ENCODE measurements at places on chromosomes 1 and 21.

- peak; percentile 93 for DNase-seq
Measured at GRCh38 chr1:222589462-222590302, at the start of gene TAF1A. TSS of gene TAF1A (minus strand) at chr1:222589933.

- DNase-seq, result no peak
Measured at GRCh38 chr21:18334066-18334465, 69.5 kb downstream of the TMPRSS15 start.

GRCh38 chr1:205220421-205220820 is 7.3 kb upstream of the TMCC2 start:
- no peak for DNase-seq

- no peak for DNase-seq
Measured at GRCh38 chr1:205967554-205968335, 24.5 kb upstream of the SLC26A9 start.

- DNase-seq, result no peak
Measured at GRCh38 chr1:99623554-99623953, 22.4 kb upstream of the PALMD start.

DNA sequence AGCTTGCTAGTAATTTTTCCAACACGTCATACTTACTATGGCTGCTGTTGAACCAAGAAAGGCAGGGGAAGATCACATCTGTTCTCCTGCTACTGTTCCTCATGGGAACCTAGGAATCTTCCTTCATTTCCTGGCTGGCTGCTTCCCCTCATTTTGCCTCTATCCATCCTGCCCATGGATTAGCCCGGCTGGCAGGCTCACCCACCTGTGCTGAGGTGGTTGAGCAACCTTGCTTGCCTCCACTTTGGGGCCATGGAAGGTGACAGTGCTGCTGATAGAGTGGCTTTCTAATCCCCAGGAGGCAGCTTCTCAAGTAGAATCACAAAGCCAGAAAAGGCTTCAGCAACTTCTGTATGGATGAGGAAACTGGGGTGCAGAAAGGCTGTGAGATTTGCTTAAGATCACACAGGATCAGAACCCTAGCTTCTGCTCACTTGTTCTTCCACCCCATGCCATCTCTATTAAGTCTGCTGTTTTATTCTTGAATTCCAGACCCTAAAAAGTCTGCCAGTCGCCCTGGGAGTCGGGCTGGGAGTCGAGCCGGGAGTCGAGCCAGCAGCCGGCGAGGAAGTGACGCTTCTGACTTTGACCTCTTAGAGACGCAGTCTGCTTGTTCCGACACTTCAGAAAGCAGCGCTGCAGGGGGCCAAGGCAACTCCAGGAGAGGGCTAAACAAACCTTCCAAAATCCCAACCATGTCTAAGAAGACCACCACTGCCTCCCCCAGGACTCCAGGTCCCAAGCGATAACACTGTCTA is 6.2 kb upstream of the BMP8A start:
- DNase-seq, result no peak

- no peak for DNase-seq
Measured at GRCh38 chr1:6006882-6007281, 14.7 kb upstream of the NPHP4 start.

- no peak for DNase-seq
Measured at GRCh38 chr21:26461500-26461899, 111.6 kb downstream of the CYYR1 start.

- no peak for DNase-seq
Measured at GRCh38 chr1:47659146-47659545, 221.3 kb downstream of the FOXD2 start.

- peak; percentile 50 for DNase-seq
Measured at GRCh38 chr1:5847013-5847659, 145.1 kb downstream of the NPHP4 start.

GRCh38 chr1:155715777-155716176 is 26.9 kb downstream of the DAP3 start:
- no peak for DNase-seq

DNA sequence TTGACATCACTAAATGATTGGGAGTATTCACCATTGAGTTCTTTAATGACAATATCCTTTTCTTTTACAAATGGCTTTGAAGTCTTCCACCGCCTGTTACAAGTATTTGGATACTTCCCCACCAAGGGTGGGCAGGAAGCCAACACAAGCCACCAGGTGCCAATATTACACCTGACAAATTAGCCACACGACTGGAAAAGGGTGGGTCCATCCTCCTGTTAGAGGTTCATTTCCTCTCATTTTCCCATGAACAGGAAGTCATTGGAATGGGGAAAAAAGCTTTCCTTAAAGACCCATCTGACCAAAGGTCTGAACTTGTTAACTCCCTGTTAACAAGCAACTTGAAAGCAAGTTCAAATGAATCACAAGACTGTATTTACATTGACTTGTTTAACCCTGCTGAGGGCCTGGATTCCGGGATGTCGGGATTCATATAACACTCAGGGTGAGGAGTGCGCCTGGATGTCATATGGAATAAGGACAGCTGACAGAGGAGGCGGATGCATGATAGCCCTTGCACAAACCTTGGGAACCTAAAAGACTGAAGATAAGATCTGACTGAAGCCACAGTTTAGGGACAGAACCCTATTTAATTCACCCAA is 40.5 kb upstream of the PROX1 start:
- no peak for DNase-seq

DNA sequence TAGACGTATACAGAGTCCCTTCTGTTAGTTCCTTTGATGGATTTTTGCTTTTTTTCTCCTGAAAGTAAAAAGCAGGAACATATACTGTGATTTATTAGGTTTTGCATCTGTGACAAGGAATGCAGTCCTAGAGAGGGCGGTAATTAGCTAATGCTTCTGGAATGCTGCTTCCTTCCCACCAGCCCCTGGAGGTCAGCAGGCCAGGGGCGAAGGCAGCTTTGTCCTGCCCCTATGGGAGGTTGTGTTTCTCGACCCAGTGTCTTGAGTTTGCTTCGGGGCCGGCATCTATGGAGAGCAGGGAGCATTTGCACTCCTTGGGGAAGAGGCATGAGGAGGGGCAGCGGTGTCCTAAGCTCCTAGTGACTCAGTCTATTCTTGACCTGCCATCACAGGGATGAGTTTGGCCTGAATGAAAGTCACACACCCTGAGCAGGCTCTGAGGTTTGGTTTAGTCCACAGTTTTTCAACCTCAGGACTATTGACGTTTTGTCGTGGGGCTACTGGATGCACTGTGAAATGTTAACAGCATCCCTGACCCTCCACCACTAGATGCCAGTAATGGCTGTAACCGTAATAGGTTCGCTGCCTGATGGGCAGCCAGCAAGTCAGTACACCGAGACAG is 85.0 kb upstream of the KCNJ15 start:
- DNase-seq, result peak; percentile 23

GRCh38 chr1:159652506-159652905 is 61.9 kb downstream of the CRP start:
- DNase-seq, result peak; percentile 63

GRCh38 chr1:231733672-231734071 is 107.1 kb downstream of the DISC1 start:
- DNase-seq, result no peak

GRCh38 chr21:38080888-38081287 is 164.6 kb upstream of the KCNJ6 start:
- DNase-seq, result no peak

GRCh38 chr1:99652881-99653281 is 7.0 kb downstream of the PALMD start:
- no peak for DNase-seq

GRCh38 chr21:35849144-35849543 is 211.2 kb downstream of the SETD4 start:
- DNase-seq, result no peak

DNA sequence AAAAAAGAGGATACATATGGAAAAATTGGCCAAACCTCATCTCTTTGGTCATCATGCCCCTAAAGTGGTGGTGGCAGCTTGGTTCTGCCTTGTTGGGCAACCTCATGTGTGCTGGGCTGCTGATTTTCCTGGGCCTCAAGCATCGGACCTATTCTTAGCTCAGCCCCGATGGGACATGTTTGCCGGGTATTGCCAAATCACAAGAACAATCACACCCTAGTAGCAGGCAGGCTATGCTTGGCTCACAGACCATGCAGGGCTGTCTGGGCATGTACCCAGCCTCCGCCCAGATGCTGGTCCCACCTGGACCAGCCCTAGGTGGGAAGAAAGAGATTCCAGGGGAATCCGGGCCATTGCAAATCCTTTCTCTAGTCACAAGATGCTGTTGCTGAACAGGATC is 189.4 kb upstream of the FGGY start:
- peak; percentile 83 for DNase-seq

DNA sequence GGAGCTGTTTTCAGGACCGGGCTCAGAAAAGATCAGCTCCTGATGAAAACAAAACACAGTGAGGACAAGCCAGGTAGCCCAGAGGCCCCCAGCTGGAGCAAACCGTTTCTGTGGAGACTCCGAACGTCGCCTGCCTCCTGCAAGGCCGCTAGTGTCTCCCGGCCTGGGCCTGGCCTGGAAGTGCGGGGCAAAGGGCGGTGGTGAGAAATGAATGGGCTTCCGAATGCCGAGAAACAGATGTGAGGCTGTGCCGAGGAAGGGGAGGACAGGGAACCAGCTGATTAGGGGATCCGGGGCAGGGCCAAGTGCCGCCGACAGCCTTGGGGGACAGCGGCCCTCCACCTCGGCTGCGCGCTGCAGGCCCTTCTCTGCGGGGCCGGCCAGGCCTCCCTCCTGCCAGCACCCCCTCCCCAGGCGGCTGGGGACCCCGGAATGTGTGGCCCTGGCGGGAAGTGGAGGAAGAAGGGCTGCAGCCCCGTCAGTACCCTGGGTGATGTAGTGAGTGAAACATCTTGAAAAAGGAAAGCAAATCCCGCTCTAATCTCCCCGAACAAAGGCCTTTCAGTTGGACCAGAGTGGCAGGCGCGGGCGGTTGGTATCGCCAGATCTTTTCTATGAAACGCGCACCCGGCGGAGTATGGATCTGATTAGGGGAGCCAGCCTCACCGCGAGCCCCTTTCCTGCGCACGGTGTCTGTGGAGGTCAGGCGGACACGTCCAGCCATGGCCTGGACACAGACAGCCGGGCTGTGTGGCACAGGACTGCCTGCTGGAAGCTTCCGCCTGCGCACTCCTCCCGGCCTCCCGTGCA is 52.6 kb downstream of the PRDM16 start:
- no peak for DNase-seq

- no peak for DNase-seq
Measured at GRCh38 chr1:28865997-28866650, 48.2 kb upstream of the EPB41 start.

- DNase-seq, result peak; percentile 8
Measured at GRCh38 chr1:225745273-225745672, 32.4 kb upstream of the SRP9 start.

DNA sequence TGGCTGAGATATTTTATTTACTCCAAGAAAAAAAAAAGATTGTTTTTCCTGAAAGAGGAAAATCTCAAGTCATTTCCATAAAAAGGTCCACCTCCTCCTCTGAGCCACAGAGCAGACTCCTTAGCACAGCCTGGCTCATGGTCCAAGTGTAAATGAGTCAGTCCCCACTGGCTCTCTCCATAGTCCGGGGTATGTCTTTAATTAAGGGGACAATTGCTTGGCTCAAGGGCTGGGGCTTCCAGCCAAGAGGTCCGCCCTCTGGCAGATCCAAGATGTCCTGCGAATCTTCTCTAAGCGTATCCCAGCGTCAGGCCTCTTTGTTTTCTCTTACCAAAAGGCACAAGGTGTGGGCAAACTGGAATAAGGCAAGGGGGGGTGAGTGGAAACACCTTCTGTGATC is 33.3 kb downstream of the FOXD2 start:
- no peak for DNase-seq

DNA sequence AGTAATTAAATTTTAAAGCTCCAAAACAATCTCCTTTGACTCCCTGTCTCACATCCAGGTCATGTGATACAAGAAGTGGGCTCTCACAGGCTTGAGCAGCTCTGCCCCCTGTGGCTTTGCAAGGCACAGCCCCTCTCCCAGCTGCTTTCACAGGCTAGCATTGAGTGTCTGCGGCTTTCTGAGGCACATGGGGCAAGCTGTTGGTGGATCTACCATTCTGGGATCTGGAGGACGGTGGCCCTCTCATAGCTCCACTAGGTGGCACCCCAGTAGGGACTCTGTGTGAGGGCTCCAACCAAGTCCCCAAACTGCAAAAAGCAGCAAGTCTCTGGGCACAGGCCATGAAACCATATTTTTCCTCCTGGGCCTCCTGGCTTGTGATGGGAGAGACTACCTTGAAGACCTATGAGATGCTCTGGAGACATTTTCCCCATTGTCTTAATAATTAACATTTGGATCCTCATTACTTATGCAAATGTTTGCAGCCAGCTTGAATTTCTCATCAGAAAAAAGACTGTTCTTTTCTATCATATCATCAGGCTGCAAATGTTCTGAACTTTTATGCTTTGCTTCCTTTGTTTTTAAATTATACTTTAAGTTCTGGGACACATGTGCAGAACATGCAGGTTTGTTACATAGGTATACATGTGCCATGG is 554.1 kb upstream of the OLFM3 start:
- peak; percentile 58 for DNase-seq

DNA sequence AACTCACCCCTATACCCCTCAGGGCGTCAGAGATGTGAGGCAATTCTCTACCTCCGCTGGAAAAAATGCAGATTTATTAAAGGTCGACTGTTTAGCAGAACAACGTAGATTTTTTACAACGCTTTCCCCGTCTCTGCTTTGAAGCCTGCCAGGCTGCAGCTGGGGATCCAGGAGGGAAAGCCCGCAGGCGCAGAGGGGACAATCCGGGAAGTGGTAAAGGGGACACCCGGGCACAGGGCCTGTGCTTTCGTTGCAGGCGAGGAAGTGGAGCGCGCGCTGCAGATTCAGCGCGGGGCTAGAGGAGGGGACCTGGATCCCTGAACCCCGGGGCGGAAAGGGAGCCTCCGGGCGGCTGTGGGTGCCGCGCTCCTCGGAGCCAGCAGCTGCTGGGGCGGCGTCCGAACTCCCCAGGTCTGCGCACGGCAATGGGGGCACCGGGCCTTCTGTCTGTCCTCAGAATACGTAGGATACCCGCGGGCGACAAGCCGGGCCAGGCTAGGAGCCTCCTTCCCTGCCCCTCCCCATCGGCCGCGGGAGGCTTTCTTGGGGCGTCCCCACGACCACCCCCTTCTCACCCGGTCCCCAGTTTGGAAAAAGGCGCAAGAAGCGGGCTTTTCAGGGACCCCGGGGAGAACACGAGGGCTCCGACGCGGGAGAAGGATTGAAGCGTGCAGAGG is 5.5 kb downstream of the SIM2 start:
- no peak for DNase-seq

GRCh38 chr1:197921235-197922069 is 4.3 kb downstream of the LHX9 start:
- DNase-seq, result no peak
